ENCODE measurements at places on chromosomes 2 and 18.

GRCh38 chr2:68741238-68741637, 6.6 kb downstream of the ARHGAP25 start:
- peak; percentile 23 for DNase-seq

DNA sequence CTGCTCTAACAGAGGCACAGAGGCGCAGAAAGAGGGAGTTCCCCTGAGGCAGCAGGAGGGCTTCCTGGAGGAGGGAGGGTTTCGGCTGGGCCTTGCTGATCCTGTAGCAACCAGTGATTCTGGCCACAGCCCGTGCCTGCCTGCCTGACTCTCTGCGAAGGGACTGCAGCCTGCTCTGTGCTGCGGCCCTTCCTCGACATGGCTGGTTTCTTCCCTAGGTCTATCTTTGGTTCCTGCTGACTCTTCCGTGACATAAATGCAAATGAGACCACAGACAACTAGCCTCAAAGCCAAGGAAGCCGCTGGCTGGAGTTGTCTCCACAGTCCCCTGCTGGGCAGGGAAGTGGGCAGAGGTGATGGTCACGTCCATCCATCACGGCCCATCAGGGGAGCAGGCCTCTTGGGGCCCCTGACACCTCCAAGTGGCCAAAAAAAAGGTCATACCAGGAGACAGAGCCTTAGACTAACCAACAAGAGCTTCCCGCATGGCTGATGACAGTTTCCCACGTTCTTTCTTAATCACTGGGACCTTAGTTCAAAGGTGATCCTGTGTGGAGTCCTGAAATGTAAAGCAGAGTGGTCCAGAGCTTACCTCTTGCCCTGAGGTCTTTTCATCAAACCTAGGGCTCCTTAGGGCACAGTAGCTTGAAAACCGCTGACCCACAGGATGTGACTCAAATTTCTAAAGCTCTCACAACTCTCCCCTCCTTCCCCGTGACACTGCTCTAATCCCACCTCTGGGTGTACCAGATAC, 55.3 kb downstream of the HS1BP3 start:
- peak; percentile 89 for DNase-seq

DNA sequence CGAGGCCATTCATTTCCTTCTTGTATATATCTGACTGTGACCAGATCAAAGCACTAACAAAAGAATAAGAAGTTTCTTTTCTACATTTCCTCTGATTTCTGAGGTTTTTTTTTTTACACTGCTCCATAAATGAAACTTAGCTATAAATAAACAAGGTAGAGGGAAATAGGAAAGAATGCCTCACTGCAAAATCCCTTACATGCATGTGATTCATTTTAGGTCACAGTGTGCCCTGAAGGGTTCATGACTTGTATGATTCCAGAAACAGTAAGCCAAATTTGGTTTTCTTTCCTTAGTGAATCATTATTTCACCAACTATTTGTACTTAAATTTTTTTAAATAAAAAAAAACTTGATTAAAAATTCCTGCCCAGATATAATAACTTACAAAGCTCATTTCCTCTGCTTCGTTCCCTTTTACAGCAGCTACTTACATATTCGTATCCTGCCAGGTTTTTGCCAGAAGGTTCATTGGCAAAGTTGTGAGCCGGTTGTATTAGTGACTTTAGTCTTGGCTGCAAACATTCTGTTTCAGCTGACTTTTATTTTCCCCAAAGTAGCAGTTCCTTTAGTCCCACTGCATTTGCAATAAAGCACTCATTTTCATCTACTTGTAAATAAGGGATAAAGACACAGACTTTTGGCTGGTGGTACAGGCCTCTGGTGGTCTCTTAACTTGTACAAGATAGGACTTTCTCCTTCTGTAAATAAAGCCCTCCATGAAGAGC, 58.6 kb downstream of the LRP2 start:
- DNase-seq, result no peak

DNA sequence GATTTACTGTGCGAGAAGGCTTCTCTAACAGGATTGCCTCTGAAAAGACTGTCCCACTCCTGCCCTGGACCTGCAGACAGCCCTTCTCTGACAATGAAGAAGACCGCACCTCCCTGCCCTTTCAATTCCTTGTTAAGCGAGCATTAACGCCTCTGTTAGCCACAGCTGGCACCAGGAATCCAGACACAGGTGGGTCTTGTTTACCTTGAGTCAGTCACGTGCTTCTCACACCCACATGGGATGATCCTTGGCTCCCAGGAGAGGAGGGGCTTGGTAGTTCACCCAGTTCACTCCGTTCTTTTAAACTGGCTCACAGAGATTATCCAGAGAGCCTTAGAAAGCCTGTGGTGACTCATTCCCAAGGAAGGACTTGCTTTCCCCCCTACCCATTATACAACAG, 410.5 kb upstream of the MEIS1 start:
- no peak for DNase-seq

Data from iris pigment epithelial cell (primary cell).